ENCODE measurements at places on chromosomes 11 and 22.

- DNase-seq = no peak
Measured at GRCh38 chr11:82043316-82043715, 690.3 kb downstream of the FAM181B start.

DNA sequence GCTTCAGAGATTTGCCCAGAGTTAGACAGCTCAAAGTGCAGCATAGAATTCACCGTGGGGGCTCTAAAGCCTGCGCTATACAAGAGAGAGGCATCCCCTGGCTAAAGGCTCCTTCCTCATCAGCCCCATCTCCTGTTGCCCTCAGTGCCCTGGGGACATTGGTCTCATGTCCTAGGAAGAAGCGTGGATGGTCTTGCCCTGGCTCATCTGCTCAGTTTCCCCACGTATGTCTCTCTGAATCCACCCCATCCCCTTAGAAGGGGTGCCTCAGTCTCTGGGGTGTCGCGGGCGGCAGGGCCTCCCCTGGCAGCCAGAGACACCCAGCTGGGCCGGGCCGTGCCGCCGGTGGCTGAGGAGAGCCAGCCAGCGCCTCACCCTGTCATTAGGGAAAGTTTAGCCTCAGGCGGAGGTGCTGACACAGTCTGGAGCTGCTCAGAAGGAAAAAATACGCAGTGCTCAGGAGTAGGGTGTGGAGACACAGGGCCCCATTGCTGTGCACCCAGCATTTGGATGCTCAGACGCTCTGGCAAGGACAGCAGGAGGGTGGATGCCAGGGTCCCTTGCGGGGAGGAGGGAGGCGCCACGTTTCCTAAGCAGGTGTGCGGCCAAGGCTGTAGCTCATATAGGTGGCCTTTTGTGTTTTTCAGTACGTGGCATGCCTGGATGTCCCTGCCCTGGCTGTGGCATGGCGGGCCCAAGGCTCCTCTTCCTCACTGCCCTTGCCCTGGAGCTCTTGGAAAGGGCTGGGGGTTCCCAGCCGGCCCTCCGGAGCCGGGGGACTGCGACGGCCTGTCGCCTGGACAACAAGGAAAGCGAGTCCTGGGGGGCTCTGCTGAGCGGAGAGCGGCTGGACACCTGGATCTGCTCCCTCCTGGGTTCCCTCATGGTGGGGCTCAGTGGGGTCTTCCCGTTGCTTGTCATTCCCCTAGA is 1.3 kb downstream of the SLC39A13 start:
- DNase-seq = no peak

- DNase-seq = no peak
Measured at GRCh38 chr11:74316772-74317505, 5.5 kb upstream of the P4HA3 start.

GRCh38 chr11:60782393-60783140 is 2.6 kb upstream of the MS4A10 start:
- no peak for DNase-seq

- no peak for DNase-seq
Measured at GRCh38 chr11:283405-284104, 5.3 kb downstream of the NLRP6 start.

DNA sequence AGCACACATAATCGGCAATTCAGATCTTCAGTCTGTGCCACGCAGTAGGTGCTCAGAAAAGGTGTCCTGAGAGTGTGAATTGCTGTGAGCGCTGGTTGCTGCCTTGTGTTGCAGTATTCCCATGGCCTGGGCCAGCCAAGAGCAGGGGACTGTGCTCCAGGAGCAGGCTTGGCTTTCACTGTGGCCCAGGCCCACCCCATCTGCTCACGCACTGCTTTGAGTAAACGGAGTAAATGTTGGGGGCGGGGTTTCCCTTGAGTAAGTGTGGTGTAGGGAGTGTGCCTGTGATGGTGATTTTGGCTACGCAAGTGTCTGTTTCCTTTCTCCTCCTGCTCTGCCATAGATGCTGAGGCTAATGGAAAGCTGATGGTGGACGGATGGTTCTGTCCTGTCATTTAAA is 2.3 kb downstream of the CTTN start:
- no peak for DNase-seq

GRCh38 chr11:44417731-44418455 is 108.0 kb upstream of the ALX4 start:
- DNase-seq = no peak

- no peak for DNase-seq
Measured at GRCh38 chr11:816433-816779, 2.3 kb upstream of the PNPLA2 start.

- no peak for DNase-seq
Measured at GRCh38 chr11:109730669-109731068, 308.7 kb downstream of the C11orf87 start.

GRCh38 chr11:21965221-21965620 is 227.7 kb upstream of the ANO5 start:
- no peak for DNase-seq

DNA sequence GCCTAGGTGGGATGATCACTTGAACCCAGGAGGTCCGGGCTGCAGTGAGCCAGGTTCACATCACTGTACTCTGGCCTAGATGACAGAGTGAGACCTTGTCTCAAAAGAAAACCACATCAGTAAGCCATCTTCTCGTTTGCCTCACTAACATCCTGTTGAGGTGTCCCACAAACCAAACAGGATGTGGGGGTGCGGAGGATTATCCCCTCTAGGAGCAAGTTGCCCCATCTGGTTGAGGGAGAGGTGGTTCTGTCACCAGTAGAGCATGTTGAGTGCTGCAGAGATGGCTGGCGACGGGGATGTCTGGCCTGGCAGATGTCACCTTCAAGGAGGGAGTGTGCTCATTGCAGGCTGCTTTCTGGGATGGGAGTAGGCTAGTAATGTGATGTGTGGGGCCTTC is 72.4 kb downstream of the ZNRF3 start:
- DNase-seq = peak; percentile 16

- DNase-seq = no peak
Measured at GRCh38 chr11:11230087-11230486, 123.0 kb downstream of the CSNK2A3 start.

DNA sequence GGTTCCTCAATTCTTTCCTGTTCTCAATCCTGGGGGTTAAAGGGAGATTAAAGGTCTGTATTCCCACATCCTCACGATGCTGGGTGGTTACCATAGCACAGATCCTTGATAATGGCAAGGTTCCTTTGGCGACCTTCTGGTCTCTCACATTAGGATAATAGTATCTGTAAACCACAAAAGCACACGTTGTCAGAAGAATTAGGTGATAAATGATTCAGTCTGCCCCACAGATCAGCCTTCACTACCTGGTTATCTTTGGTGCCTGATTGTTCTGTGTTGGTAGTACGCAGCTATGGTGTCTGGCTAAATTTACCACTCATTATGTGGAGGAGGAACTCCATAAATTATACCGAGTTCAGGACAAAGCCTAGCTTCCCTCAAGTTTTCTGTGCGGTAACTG is 78.4 kb downstream of the C2CD3 start:
- no peak for DNase-seq

- no peak for DNase-seq
Measured at GRCh38 chr11:61814247-61814957, 2.4 kb downstream of the FADS1 start.

DNA sequence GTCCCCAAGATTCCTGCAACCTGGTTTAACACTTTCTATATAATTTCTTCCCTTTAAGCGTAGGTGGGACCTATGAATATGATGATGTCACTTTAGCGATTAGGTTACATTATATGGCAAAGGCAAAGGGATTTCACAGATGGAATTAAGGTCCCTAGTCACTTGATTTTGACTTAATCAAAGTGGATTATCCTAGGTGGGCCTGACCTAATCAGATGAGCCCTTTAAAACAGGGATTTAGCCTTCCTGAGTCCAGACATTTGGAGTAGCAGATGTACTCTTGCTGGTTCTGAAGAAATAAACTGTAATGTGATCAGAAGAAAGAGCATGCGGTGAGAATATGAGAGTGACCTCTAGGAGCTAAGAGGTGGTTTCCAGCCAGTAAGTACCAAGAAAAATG is 67.8 kb upstream of the LIN7C start:
- DNase-seq = no peak

DNA sequence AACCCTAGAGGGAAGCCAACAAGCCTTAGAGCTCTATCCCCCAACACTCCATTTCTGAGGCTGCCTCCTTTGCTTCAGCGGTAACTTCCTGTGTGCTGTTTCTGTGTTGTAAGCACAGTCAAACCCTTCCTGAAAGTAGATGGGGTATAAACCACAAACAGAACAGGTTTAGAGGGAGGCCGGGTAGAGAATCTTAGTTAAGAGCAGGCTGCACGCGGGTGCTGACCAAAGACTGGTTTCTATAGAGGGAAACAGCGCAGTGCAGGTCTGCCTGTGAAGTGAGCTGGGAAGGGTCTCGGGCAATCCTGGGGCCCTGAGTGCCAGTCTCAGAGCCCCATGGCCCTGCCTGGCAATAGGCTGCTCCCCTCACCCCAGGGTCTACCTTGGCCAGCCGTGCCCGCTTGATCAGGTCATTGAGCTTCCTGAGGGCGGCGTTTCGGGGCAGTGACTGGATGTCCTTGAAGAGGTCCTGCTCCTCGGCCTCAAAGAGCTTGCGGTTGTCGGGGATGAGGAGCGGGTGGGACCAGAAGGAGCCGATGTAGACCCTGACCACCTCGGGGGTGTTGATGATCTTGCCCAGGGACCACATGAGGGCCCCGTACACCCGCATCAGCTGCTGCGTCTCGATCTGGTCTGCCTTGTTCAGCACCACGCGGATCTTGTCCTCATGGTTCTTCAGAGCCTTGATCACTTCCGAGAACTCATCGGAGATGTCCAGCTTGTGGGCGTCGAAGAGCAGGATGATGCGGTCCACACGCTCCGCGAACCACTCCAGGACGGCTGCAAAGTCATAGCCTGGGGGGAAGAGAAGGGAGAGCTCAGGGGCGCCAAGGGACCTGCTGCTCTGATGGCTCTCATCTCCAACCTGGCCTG is 15.3 kb upstream of the CDC42BPG start:
- DNase-seq = peak; percentile 84

- DNase-seq = no peak
Measured at GRCh38 chr22:34696557-34696956, 369.4 kb upstream of the ISX start.

GRCh38 chr22:35467681-35468434 is 67.9 kb downstream of the MCM5 start:
- DNase-seq = no peak

GRCh38 chr22:29391546-29391945 is 3.2 kb upstream of the AP1B1 start:
- DNase-seq = no peak

DNA sequence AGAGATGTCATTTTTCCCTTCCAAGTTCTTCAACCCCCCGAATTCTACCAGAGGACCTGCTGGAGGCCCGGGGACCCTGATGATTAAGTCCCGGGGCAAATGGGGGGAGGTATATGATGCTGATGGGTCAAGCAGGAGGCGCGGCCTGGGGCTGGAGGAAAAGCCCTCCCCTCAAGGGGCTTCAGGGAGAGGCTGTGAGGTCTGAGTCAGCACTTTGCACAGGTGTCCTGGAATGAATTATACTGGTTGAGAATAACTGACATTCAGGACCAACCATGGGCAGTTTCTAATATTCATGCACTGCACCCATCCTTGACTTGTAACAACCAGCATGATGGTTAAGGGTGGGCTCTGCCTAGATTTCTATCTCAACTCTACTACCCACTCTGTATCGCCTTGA is 146.8 kb upstream of the SYT13 start:
- no peak for DNase-seq

DNA sequence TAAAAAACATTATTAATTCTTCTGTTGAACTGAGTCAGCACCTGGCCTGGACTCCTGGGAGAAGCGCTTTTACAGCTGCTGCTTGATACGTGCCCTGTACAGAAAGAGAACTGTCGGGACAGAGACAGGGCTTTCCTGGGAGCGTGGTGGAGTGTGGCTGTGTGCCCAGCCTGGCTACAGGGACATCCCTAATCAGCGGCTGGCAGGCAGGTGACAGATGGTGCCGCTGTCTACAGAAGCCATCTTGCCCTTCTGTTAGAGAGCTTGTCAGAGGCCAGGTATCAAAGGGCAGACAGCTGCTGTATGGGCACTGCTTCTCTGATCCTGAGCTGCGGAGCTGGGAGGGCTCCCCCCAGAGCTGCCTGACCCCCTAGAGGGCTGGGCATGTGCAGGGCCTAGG is 361.8 kb downstream of the TENM4 start:
- no peak for DNase-seq

DNA sequence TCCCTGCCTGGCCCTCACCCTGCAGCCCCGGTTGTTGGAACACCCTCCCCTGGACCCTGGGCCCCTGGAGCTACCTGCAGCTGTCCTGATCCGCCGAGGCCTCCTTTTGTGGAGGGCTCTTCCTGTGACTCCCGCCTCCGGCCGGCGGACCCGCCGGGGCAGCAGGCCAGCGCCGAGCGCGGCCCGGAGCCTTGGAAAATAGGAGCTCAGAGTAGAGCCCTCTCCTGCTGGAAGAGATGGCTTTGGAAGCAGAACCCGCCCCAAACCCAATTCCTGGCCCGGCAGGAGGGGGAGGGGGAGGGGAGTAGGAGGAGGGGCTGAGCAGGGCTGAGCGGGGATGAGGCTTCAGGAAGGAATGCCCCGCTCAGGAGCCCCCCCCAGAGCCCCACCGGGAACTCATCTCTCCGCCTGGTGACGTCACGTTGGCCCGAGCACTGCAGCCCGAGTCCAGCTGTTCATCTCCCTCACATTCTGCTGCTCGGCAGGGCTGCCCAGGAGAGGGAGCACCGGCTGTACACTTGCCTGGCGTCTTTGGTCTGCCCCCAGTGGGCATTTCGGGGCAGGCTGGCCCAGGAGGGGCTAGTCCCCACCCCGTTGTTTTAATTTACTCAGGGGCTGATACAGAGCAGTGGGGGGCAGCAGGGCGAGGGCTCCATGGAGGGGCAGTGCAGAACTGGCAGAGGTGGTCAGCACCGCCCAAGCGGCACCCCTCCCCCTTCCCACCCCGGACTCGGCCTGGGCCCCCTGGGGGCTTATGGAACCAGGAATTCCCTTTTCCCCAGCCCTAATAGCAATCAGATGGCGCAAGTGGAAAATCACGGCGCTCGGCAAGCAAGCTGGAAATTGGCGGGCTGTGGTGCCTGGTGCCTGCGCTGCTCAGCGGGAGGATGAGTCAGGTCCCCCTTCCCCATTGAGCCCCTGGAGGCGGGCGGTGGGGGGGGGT is at the start of gene MRGPRF:
MRGPRF (minus strand) TSS at position 238 of the 943 bp plus-strand sequence. CDS start 3,345 bp downstream, outside the sequence.
- DNase-seq = no peak
